Omental fat pad (tissue), 4 donors: ENCODE measurements at places on chromosomes 6 and 20.

DNA sequence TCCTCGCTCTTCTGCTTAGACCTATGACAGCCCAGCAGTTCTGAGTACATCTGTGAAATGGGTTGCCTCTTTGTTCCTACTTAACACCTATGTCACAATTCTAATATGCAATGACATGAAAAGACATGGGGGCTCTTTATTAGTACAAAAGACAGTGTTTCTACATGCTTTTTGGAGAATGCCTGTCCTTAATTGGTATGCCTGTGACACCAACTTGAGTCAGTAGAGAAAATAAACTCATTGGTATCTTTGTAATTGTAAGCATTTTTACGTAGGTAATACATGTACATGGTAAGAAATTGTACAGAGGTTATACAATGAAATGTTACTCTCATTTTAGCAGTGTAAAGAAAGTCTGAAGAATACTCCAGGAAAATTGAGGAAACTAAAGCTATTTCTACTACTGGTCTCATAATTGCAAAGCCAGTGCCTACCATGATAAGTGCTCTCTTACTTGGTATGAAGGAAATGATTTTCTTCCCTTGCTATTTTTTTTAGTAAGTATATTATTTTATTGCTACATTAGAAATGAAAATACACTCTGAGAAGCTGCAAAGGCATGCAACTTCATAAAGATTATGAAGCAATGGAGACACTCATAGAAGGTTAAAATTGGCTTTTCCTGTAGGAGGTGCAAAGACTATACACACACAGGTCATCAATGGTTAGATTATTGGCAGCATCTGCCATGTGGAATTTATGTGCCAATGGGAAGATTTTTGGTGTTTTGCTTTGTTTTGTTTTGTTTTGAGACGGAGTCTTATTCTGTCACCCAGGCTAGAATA, 4.9 kb upstream of the EEF1A1 start:
- DNase-seq = no peak

GRCh38 chr20:20410678-20411077, 42.8 kb downstream of the INSM1 start:
- no peak for DNase-seq

DNA sequence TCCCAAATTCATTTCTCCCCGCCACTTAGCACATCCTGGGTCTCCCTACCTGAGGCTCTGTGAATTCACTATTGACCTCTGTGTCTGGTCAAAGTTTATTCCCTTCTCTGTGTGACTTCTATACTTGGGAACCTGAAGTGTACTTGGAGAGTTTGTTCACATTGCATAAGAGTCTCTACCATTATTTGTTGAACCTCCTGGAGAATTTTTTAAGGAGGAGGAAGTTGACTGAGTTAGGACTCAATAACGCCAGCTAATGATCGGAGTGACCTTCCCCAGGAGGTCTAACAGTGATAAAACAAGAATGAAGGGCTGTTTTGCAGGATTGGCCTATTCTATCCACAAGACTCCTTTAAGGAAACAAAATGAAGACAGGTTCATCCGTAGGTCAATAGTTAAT, 23.6 kb downstream of the STMND1 start:
- no peak for DNase-seq

DNA sequence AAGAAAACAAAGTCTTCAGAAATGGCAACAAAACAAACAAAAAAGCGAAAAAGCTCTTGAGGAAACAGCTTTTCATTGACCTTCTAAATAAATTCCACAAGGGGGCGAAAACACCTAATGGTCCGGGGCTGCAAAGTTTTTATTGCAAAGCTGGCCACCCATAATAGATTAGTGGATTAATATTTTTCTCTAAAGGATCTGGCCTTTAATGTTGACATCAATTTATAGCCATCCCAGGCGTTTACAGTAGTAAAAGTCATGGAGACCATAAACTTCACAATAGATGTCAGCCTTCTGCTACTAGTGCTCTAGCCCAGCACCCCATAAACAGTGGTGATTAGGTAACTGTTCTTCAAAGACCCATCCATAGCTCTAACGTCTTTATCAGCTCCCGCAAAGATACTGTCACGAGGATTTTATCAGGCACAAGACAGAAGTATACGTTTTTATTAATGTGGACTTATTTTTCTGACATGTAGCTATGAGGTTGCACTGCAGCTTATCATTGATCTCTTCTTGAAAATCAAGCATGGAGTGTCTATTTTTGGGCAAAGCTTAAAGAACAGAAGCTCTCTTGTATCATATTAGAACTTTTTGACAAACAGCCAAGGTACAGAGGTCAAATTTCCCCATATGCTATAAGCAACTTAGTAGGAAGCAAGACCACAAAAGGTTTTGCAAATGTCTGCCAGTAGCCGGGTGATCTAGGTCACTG, 4.7 kb downstream of the CITED2 start:
- no peak for DNase-seq

GRCh38 chr6:132768051-132768517, 10.4 kb upstream of the VNN2 start:
- no peak for DNase-seq

DNA sequence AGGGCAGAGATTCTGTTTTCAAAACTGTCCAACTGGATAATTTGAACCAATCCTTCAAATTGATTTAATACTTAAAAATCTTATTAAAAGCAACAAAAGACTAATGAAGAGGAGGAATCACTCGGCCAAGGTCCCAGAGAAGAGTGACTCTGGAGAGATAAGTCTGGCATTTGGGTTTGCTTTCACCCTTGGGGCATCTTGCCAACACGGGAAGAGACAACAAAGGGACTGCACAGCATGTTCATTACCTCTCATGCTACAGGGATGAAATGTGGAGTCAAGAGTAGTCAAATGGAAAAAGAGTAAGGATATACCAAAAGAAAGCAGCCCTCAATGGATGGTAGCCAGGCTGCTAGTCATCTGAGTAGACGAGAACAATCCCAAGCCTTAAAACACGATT, 68.2 kb downstream of the KHDRBS2 start:
- no peak for DNase-seq

DNA sequence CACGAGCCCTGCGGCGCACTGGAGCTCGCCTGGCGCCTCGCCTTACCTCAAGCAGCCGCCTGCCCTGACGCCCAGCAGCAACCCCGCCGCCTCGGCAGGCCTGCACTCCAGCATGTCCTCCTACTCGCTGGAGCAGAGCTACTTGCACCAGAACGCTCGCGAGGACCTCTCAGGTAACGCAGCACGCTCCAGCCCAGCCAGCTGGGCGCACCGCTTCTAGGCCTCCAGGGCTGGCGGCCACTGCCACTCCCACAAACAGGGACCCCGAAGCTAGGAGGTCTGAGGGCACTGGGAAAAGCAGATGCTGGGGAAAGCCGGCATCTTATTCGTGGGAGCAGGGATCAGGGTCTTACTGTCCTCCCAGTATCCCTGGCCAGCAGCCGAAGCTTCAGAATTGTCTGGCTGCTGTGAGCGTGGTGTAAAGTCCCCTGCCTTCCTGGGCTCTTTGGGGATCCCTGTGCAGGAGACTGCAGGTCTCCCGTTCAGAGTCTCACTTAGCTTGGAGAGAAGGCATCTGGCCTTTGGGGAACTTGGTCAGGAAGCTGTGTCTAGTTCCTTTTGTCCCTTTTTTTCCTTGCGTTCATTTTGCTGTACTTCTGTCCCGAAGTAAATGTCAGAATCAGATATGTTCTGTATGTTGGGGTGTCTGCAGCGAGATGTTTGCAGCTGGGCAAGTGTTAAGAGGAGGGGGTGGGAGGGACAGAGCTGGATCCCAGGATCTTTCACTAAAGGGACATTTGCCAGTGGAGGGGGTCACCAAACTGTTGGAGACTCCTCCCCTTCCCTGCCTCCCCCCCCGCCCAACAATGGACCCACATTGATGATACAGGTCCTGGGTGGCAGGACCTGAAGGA, 1.8 kb downstream of the FOXF2 start:
- DNase-seq = no peak

DNA sequence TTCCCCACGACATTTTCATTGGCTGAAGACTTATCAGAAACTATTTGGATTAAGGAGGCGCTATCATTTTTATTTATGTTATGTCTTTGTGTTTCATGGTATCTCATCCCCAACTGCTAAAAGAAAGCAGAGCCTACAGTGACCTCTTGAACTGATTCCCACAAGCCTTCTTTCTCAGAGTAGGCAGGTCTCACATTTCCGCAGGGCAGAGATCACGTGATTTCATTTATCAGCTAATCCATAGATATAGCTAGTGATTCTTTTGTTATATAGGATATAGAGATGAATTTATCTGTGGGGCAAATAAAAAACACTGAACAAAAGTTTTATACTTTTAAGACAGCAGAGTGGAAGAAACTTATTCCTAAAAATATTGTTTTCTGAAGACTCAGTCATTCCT, 25.0 kb upstream of the POPDC3 start:
- no peak for DNase-seq

DNA sequence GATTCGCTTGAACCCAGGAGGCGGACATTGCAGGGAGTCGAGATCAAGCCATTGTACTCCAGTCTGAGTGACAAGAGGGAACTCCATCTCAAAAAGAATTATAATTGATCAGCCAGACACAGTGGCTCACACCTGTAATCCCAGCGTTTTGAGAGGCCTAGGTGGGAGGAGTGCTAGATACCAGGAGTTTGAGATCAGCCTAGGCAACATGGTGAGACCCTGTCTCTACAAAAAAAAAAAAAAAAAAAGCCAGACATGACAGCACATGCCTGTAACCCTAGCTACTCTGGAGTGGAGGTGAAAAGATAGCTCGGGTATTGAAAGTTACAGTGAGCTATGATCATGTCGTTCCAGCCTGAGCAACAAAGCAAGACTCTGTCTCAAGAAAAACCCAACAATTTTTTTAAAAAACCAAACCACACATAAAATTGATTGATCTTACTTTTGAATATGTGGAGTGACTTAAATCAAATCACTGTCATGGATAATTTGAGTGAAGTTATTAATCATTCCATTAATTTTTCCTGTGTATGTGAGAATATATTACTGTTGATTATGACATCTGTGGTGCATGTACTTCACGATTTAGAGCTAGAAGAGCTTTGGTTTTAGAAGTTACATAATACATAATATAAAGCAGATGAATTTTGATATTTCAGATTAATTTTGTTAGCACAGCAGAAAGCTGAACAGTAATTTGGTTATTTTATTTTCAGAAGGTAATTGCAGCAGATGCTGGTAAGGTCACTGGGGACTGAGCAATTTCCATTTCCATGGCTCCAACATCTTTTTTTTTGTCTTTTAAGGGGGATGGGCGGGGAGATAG, 34.4 kb downstream of the NCOA7 start:
- no peak for DNase-seq
